Stimulated activated CD4-positive, alpha-beta T cell treated with anti-CD3 and anti-CD28 coated beads, Interleukin-15, amount 100 ng/mL, for 24 hours (primary cell): ENCODE measurements at places on chromosomes 6 and 20.

DNA sequence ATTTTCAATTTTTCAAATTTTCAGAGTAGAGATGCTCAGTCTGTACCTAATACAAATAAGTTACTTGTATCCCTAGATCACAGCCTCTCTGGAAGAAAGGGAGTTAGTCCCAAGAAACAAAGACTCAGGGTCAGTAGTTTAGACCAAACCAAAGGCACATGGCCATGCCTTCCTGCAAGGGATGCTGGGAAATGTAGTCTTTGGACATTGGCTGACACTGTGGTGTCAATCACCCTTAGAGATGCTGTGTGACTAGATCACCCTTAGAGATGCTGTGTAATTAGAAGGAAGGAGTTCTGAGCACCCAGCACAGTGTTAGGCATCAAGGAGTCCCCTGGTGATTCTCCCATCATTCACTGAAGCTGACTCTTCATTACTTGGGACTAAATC is 202.1 kb downstream of the NFATC2 start:
- no peak for DNase-seq

DNA sequence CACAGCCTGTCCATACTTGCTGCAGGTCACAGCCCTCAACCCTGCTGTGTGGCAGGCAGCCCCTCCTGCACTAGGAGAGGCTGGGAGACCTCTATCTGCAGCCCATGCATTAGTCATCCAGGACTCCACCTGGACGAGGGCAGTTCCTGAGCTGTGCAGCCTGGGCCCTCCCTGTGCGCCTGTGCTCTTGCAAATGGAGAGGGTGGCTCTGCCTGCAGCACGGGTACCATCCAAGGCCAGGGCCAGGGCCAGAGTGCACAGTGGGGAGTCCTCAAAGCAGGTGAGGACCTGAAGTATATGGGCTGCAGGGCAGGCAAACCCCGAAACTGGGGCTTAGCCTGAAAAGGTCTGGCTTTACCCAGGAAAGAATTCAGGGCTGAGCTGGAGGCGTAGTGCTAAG is 89.8 kb upstream of the PHACTR3 start:
- no peak for DNase-seq

- peak; percentile 6 for DNase-seq
These were observed 14.8 kb downstream of the SEMG2 start for GRCh38 chr20:45235995-45236394.

GRCh38 chr20:34385464-34385863 is 22.4 kb downstream of the ITCH start:
- no peak for DNase-seq

DNA sequence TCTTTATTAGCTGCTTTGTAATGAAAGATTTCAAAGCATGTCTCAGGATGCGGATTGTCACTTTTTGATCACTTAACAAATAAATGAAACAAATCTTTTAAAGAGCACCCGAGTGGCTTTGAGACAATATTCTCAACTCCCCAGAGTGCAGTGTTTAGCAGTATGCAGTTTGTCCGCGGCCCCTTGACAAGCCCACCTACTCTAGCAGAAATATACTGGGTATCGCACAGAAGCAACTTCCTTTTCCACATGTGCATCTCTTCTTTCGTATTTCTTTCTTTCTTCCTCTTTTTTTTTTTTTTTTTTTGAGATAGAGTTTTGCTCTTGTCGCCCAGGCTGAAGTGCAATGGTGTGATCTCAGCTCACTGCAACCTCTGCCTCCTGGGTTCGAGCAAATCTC is 84.5 kb upstream of the FAM184A start:
- DNase-seq = no peak

DNA sequence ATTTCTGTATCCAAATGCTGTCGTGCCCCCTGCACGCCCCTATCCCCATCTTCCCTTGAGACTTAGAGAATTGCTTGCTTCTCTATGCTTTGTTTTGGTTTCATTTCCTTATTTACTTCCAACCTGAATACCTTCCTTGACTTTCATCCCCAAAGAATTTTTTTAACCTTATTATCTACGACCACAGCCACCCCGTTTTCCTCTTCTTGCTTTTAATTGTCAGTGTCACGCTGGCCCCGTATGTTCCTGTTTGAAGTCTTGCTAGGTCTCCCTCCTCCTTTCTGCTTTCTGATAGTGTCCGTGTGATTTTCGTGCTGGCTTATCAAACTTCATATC is 40.1 kb downstream of the RNF217 start:
- no peak for DNase-seq

GRCh38 chr20:1674361-1674760 is 16.8 kb upstream of the SIRPG start:
- DNase-seq = peak; percentile 60

DNA sequence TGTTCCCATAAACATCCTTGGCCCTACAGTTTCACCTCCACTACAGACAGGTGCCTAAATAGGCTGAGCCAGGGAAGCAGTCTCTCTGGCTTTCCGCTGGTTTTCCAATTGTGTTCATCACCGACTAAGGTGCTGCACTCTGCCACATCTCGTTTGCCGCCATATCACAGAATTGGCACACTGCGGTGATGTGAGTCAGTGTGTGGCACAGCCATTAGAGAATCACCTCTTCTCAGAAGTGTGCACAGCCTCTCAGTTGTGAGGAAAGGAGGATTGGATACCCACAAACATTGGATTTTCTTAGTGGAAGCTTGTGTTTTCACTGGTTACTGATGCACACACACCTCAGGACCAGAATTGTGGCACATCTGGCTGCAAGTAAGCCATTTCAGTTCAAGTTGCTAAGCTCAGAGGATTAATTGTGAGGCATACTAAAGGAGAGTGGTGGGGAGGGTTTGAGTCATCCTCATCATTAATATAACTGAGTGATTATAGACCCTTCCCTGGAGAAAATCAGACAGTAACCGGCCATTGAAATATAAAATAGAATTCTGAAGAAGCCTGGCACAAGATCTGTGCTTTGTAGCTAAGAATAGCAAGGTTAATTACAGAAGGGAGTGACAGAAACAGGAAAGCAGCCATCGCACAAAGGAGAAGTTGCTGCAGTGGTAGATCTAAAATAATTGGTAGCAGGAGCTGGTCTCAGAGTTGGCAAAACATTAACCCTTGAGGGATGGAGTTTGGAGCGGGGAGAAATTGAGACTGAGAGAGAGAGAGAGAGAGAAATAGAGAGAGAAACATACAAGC is 506.9 kb downstream of the LMBRD1 start:
- no peak for DNase-seq

- DNase-seq = no peak
These were observed 16.4 kb upstream of the MICA start for GRCh38 chr6:31386977-31387376.

DNA sequence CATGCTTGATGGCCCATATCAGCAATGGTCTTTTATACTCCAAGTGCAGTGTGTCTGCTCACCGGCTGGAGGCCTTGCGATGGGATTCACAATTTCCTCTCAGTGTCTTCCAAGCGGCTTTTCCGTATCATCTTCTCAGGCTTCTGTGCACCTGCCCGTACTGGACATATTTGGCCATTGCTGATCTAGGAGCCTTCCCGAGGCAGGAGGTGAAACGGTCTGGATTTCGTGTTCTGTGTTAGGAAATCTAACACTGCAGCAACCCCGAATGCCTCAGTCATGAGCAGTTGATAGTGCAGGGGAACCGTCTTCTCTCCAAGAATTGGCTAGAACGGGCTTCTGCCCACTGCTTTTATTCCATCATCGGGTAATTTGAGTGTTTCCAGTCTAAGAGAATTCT is 60.5 kb downstream of the PPP1R14C start:
- DNase-seq = no peak

DNA sequence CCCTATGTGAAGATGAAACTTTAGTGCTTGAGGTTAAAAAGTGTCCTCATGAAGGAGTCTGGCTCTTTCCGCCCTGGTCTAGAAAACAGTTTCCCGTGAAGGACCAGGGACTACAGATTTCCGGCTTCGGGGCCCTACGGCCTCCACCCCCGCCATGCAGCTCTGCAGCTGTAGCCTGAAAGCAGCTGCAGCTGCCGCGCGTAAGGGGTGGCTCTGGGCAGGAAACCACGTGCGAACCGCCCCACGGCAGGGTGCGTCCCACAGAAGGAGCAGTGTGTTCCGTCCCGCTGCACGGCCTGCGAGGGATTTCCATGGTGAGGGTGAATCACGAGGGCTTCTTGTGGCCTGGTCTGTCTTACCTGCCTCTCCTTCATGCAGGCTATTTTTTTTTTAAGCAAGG is 117.0 kb downstream of the ERMARD start:
- peak; percentile 52 for DNase-seq

DNA sequence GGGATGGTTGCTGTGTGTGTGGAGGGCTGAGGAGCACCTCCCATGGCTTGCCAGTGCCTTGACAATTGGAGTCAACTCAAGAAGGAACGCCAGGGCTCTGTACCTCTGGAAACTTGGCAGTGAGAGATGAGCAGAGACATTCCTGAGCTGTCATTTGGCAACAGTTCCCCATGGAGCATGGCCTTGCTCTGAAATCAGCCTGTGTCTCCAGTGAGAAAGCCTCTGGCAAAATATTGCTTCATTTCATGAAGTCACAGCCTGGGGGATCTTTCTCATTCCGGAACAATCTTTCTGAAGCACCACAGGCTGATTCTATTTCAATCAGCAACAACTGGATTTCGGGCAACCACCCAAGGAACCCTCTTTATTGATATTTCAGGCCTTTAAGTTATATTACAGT is 52.2 kb upstream of the FNDC1 start:
- no peak for DNase-seq

DNA sequence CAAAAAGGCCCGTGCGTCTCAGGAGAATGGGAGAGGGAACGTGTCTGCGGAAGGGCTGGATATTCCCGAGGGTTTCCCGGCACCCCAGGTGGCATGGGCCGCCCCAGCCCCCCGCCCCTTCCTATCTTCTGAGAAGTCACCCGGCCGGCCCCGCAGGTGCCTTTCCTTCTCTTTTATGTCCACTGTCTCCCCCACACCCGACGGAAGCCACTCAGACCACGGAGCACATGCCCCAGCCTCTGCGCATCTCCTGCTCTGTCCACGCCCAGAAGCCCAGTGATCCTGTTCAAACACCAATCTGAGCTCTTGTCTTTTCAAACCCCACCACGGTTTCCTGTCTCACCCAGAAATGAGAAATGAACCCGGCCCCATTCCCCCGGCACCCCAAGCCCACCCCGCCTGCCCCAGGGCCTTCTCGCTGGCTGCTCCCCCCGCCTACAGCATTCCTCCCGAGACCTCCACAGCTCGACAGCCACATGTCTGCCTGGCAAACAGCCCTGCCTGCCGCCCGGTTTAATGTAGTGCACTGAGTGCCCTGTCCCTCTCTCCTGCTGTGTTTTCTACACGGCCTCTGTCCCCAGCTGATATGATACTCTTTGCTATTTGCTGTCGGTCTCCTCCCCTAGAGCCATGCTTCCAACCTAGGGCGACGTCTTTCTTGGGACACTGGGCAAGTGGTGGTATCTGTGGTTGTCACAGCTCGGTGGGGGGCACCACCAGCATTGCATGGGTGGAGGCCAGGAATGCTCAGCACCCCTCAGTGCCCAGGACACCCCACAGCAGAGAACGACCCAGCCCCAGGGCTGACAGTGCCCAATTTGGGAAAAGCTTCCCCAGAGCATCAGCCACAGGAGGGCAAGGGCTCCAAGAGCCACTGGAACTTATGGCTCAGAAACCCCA is 182.7 kb downstream of the TAF4 start:
- no peak for DNase-seq
